Non-pigmented ciliary epithelial cell (primary cell): ENCODE measurements at places on chromosomes 2 and 18.
A peak's percentile ranks its signal among the peaks of the same experiment; 100 is the strongest.

DNA sequence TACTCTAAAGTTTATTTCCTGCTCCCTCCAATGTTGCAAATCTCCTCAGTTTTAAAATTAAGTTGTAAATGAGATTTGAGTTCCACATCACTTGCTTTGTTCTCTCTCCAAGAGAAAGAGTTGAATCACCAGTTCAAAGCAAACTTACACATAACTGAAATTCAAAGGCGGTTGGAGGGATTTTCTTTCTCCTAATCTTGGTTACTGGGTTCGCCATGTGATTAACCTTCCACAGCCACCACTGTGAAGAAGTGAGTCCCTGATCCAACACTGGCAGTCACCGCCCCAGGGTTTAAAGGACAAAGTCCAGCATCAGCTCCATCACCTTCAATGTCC, 247.1 kb downstream of the MYCN start:
- no peak for DNase-seq

GRCh38 chr2:133167990-133168389, 400.3 kb downstream of the NCKAP5 start:
- no peak for DNase-seq

GRCh38 chr18:33495278-33495677, 54.8 kb upstream of the CCDC178 start:
- peak; percentile 11 for DNase-seq

GRCh38 chr18:34222307-34223163, 2.2 kb downstream of the NOL4 start:
- no peak for DNase-seq

DNA sequence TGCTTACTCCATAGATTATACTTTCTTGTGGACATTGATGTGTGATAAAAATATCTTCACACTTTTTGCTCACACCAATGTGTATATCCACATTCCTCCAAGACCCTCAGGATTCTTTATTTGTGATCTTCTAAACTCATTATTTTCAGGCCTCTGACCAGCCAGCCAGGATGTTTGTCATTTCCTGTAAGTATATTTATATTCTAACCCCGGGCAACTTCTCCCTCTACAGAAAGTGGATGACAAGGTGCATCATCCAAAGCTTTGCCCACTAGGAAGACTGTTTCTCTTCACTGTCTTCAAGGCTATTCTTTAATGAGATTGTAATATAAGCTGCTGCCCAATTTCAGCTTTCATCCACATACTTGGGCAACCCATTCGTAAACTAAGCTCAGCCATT, 3.6 kb upstream of the CWC22 start:
- no peak for DNase-seq

- DNase-seq: no peak
Observed at GRCh38 chr18:60951091-60951490, 382.1 kb upstream of the CDH20 start.

DNA sequence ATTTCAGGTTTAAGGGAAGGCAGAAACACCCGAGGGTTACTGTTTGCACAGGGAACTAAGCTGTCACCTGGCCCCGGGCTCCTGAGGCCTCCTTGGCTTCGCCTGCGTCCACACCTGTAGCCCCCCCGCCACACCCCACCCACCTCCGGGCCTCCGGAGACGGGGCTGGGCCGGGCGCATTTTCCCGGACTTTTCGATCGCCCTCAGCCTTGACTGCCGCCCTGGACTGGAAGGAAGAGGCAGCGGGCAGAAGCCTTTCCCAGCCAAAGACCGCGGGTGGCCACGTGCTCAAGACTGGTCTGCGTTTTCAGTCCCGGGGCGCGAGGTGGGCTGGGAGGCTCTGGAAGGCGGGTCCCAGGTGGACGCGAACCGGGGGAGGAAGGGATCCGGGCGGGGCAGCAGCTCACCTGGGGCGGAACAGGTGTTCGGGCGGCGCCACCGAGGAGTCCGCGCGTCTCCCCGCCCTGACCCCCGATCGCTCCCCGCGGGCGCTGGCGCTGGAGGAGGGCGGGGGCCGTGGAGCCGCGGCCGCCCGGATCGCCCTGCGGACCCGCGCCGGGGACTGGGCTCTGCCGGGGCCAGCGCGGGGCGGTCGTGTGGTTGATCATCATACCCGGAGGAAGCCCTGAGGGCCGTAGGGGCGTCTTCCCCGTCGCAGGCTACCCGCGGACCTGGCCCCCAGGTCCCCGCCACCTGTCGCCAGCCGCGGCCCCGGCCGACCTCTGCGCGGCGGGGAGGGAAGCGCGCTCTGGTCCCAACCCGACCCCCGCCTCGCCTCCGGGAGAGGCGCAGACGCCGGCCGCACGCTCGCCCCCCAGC, 3.2 kb downstream of the ID2 start:
- no peak for DNase-seq

DNA sequence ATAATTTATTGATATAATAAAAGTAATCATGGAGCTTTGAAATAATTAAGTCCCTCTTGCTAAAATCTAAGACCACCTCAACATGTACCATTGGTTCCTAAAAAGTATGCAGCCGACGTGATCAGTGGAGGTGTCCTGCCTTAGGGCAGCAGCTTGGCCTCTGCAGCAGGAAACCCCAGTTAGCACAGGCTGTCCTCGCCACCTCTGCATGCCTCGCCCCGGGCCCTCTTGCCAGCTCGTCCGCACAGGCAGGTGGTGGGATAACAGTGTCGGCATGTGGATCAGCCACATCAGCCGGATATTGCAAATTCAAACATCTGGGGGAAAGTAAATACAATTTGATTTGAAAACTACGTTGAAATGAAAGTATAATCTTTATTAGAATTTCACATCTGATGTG, 22.9 kb downstream of the COA5 start:
- DNase-seq: no peak

GRCh38 chr18:30652387-30652786, 390.2 kb downstream of the DSC3 start:
- DNase-seq: no peak

GRCh38 chr2:84243788-84244733, 215.0 kb downstream of the SUCLG1 start:
- DNase-seq: no peak

GRCh38 chr2:203733684-203734083, 27.2 kb downstream of the CD28 start:
- no peak for DNase-seq

DNA sequence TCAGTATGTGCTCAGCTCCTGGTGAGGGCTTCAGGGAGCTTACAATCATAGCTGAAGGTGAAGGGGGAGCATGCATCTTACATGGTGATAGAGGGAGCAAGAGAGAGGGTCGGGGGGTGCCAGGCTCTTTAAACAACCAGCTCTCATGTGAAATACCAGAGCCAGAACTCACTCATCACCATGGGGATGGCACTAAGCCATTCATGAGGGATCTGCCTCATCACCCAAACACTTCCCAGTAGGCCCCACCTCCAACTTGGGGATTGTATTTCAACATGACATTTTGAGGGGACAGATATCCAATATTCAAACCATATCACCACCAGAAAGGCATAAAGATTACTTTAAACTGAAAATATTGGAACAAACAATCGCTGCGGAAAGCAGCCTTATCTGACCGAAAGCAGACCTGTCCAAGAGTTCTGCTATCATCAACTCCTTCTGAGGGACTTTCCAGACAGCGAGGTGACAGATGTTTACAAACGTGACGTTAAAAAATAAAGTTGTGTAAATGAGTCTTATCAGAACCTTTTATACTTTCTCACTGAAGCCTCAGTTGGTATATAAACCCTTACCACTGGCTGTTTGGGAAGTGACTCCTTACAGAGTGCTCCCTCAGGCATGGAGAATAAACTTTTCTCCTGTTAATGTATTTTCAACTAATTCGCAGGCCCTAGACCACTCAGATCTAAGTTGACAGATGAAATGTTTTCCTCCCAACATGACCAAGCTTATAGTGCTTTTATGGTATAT, 35.5 kb upstream of the PTH2R start:
- DNase-seq: no peak

GRCh38 chr18:56723068-56723467, 71.9 kb downstream of the WDR7 start:
- DNase-seq: no peak
